ENCODE measurements at places on chromosomes 3 and 15.

DNA sequence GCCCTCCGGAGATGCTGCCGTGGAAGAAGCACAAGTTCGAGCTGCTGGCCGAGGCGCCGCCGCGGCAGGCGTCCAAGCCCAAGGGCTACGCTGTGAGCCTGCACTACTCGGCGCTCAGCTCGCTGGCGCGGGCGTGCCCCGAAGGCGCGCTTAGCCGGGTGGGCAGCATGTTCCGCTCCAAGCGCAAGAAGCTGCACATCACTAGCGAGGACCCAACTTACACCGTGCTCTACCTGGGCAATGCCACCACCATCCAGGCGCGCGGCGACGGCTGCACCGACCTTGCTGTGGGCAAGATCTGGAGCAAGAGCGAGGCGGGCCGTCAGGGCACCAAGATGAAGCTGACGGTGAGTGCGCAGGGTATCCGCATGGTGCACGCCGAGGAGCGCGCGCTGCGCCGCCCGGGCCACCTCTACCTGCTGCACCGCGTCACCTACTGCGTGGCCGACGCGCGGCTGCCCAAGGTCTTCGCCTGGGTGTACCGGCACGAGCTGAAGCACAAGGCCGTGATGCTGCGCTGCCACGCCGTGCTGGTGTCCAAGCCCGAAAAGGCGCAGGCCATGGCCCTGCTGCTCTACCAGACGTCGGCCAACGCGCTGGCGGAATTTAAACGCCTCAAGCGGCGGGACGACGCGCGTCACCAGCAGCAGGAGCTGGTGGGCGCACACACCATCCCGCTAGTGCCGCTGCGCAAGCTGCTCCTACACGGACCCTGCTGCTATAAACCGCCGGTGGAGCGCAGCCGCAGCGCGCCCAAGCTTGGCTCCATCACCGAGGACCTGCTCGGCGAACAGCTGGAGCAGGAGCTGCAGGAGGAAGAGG lies 1.3 kb downstream of the FAM43A start:
- DNase-seq = peak; percentile 33

- no peak for DNase-seq
These were observed 216.9 kb downstream of the LRTM1 start for GRCh38 chr3:54710954-54711353.

GRCh38 chr3:177335728-177336127 lies 138.4 kb upstream of the TBL1XR1 start:
- DNase-seq = no peak

GRCh38 chr3:154148541-154148940 lies 27.4 kb downstream of the ARHGEF26 start:
- DNase-seq = no peak

DNA sequence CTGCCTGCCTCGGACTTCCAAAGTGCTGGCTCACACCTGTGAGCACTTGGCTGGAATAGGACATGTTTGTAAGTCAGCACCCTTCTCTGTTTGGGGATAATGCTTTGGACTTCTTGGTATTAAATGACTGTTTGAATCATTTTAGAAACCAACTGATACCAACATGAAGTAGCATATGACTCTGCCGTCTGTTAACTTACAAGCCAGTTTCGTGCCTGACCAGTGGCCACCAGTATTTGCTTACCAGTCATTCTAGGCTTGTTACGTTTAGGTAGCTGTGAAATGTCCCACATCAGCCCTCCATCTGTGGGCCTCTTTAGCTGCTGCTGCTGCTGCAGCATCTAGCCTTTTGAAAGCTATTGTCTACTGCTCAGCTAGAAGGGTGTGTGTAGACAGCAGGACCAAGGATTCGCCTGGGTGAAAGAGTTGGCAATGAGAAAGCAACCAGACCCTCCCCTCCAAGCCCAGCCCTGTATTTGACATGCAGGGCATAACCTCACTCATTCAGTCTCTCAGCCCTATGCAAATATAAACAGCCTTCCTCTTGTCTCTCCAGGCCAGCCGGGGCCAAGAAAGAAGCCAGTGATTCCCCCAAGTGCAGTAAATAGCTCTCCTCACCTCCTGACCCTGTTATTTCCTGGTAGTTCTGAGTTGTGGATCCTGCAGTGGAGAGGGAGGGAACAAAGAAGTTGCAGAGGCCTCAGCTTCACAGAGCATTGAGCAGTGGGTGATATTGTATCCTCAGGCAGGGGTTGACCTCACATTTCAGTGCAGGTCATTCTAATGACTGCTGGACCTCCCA lies 51.0 kb downstream of the NKIRAS1 start:
- DNase-seq = peak; percentile 87

GRCh38 chr3:100402256-100402655 lies 917 bp downstream of the LNP1 start:
- no peak for DNase-seq

GRCh38 chr3:170090601-170090981 lies 52.8 kb downstream of the GPR160 start:
- DNase-seq = no peak

DNA sequence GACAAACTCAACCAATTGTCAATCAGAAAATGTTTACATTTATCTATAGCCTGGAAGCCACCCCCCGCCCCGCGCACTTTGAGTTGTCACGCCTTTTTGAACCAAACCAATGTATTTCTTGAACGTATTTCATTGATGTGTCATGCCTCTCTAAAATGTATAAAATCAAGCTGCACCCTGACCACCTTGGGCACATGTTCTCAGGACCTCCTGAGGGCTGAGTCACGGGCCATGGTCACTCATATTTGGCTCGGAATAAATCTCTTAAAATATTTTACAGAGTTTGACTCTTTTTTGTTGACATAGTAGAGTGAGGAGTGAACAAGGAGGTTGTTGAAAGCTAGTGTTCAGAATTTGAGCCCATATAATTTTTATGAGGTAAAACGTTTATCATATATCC lies 6.5 kb downstream of the MCTP2 start:
- no peak for DNase-seq

GRCh38 chr3:174821477-174821876 lies 37.7 kb upstream of the NAALADL2 start:
- peak; percentile 60 for DNase-seq

GRCh38 chr15:85540085-85540797 lies 159.8 kb downstream of the AKAP13 start:
- DNase-seq = no peak

DNA sequence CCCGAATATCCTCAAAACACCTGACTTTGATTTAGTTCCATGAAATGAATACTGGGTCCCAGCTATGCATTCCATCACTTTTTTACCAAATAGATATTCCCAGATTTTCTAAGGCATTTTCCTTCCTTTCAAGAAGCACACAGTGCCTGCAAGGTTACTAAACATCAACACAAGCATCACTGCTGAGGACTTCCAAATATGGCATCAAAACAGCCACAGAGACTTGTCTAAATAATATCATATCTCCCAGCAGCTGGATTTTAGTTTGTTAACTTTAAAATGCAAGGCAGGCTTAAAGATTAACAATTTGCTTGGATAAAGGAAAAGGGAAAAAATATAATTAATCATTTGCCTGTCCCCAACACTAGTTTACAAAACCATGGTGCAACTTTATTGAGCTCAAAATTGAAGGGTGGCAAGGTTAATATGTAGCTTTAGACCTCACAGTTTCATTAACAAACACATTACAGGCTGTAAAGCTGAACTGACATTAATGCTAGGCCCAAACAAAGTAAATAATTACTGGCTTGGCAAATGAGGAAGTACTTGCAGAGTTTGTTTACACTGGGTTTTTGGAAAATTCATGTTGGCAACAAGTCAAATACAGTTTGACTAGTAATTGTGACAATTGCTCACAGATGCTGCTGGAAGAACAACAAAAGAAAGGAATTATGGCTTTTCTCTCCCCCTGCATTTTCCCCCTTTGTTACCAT lies 401.7 kb upstream of the CDIN1 start:
- DNase-seq = peak; percentile 29

DNA sequence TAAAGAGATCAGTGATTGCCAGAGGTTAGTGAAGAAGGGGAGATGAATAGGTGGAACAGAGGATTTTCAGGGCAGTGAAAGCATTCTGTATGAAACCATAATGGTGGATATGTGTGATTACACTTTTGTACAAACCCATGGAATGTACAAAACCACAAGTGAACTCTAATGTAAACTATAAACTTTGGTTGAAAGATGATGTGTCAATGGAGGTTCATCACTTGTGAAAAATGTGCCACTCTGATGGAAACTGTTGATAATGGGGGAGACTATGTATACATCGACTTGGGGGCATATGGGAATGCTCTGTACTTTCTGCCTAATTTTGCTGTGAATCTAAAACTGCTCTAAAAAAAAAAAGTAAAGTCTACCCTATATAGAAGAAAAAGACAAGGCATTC lies 68.7 kb upstream of the ARHGEF3 start:
- no peak for DNase-seq

DNA sequence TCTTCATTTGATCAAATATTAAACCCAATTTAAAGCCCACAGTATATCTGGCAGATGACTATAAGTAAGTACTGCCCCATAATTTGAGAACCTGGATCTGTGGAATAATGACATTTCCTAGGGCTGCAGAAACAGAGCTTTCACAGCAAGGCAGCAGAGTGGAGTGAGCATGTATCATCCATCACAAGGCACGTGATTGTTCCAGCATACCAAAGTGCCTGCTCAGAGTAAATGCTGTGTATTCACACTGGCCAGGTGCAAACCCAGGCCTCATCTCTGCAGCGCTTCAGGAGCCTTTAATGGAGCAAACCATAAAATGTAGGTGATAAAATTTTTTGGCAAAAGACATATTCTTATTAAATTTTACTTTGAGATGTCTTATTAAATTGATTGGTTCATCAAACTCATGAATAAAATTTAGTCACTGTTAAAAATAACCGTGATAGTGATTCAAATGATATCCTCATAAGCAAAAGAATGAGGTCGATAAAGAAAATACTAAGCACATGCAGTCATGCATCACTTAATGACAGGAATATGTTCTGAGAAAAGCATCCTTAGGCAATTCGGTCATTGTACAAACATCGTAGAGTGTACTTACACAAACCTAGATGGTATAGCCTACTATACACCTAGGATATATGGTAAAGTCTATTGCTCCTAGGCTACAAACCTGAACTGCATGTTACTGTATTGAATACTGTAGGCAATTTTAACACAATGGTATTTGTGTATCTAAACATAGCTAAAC lies 99.3 kb upstream of the SLC24A5 start:
- DNase-seq = no peak

- DNase-seq = peak; percentile 76
These were observed 277.1 kb downstream of the MAGI1 start for GRCh38 chr3:65761446-65762234.

GRCh38 chr3:30634761-30635735 lies 28.6 kb downstream of the TGFBR2 start:
- no peak for DNase-seq

- no peak for DNase-seq
These were observed 176.1 kb upstream of the THBS1 start for GRCh38 chr15:39404767-39405181.

DNA sequence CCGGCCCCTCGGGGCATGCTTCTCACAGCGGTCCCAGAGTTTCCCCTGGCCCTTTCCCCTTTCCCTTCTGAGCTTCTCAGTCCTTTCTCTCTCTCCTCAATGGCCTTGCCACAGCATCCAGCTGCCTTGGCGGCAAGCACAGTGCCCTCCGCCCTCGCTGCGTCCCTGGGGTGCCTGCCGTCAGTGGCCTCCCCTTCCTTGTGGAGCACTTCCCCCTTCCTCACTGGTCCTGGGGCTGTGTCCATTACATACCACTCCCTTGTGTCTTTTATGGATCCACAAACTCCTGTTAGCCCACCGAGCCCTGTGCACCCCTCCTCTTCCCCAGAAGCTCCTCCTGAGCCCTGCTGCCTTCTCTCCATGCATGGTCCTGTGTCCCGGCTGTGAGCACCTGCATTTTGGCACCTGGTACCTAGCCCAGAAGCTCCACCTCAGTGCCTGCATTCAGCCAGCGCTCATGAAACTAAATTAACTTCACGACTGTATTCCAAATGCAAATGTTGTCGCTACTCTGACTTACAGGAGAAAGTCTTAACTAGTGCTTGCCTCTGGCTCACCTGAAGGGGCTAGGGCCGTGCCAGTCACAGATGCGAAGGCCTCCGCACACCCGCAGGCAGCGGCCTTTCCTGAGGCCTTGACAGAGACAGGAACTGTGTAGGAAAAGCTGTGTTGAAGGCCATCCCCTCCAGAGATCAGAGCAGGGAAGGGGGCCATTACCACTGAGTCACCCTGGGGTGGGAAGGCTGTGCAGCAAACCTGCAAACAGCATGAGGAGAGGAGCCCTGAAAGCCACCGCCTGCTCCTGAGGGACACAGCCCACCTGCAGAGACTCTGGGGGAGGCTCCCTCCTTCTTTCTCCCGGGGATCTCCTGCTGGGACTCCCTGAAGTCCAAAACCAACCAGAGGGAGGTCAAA lies 19.1 kb upstream of the KLF13 start:
- no peak for DNase-seq

DNA sequence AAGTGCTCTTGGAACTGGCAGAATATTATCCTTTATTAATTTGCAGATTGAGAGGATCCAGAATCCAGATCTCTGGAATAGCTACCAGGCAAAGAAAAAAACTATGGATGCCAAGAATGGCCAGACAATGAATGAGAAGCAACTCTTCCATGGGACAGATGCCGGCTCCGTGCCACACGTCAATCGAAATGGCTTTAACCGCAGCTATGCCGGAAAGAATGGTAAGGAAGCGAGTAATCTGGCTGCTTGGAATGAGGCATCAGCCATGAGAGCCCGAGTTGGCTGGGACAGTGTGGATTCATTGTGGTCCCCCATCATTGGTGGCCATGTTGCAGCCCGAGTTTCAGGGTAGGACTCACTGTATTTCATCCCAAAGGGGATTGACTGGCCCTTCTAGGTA lies 47.1 kb downstream of the PARP14 start:
- no peak for DNase-seq

DNA sequence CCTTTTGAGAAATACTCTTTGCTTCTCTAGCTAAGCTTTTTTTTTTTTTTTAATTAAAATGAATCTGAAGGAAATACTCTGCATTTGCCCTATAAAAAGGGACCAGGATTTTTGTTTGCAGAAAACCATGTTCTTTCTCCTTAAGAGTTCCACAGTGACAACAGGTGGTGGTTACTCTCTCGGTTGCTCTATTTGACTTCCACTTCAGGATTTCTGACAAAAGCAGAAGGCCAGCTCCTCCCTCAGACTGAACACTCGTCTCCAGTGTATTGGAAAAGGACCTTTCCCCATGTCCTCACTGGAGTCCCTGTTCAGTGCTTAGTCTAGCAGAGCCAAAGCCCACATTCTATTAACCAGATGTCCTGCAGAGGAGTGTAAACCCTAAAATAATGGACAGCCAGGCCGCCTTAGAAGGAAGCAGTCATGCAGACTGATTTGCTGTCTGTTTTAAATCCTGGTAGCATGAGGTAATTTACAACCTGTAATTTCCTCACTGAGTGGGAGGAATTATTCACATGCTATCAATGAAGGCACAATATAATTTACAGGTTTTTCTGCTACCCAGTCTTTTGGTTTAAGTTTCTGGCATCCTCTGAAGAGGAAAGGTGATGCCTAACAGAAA lies 599.3 kb downstream of the PYDC2 start:
- no peak for DNase-seq

- DNase-seq = no peak
These were observed 11.2 kb upstream of the CXCR6 start for GRCh38 chr3:45932112-45932511.
